ENCODE measurements at places on chromosomes 6 and 20.

- DNase-seq, result no peak
Measured at GRCh38 chr6:3377536-3378397, 79.1 kb downstream of the SLC22A23 start.

GRCh38 chr6:159434410-159434809, 258.6 kb downstream of the SOD2 start:
- no peak for DNase-seq

GRCh38 chr6:85975957-85976356, 333.3 kb upstream of the SYNCRIP start:
- DNase-seq, result no peak

GRCh38 chr6:31775184-31775583, 1.9 kb downstream of the VWA7 start:
- DNase-seq, result peak; percentile 42

- DNase-seq, result no peak
Measured at GRCh38 chr6:84166395-84166794, 61.0 kb downstream of the CEP162 start.

DNA sequence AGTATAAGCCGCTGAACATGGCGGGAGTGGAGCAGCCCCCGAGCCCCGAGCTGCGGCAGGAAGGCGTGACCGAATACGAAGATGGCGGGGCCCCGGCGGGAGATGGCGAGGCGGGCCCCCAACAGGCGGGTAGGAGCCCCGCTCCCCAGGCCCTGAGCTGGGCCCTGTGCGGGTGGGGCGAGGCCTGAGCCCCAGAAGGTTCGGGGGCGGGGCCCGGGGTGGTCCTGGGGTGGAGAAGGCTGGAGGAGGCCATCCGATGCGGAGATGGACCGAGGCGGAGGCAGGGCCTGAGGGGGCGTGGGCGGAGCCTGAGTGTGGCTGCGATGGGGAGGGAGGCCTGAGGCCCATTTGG, 7.1 kb downstream of the L3MBTL1 start:
- no peak for DNase-seq

DNA sequence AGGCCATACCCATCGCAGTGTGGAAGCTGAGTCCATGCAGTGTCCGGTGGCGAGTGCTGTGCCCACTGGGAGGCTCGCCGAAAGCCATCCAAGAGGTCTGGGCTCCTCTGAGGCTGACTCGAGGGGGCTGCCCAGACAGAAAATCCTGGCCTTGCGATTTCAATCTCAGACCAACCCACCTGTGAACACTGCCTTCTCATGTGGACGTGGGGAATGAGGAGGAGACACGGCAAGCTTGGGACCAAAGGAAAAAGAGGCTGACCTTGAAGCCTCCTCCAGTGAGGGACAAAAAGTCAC, 157.2 kb upstream of the AFDN start:
- no peak for DNase-seq

DNA sequence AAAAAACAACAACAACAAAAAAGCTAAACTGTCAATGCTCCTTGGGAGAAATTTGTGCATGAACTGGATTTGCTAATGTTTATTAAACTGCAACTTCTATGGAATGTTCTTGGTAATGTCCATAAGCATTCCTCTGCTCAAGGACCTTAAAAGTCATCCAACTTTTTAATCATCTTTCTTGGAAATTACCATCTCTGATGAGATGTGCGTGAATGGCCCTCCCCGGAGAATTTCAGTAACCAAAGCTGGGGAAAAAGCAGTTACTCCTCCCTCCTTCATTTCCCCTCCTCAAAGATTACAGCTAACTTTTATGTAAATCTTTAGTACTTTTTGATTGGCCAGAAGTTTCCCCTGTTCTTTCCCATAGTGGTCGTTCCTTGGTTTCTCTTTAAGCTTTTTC, 5.2 kb downstream of the TBCC start:
- DNase-seq, result no peak

DNA sequence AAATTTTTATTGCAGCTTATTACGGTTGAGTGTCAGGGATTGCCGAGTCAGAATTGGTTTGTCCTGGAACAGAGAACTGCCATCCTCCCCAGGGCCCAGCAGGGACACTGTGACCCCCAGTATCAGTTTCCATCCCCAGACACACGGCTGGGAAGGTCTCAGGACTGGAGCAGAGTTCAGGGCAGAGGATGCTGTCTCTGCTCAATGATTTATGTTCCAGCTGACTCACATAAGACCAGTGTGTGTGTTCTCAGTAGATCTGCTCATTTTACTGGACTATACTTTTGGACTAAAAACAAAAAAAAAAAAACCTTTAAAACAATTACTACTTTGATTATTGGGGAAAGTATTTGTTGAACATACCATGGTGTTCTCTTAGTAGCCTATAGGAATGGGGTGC, 44.2 kb downstream of the FNDC1 start:
- DNase-seq, result no peak

DNA sequence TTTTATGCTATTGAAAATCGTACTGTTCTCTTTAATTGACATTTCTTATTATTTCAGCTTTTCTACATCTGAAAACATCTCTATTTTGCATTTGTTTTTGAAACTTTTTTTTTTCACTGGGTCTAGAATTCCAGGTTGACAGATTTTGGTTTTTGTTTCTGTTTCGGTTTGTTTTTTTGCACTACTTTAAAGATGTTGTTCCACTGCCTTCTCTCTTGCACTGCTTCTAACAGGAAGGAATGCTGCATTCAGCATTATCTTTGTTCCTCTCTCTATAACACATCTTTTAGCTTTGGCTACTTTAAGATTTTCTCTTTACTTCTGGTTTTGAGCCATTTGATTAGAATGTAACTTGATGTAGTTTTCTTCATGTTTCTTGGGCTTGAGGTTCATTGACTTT, 20.1 kb upstream of the SLC17A1 start:
- no peak for DNase-seq

GRCh38 chr6:2353412-2354137, 108.2 kb upstream of the GMDS start:
- DNase-seq, result peak; percentile 80

- no peak for DNase-seq
Measured at GRCh38 chr6:7119272-7119801, 11.6 kb downstream of the RREB1 start.

- no peak for DNase-seq
Measured at GRCh38 chr6:52009466-52010140, 77.8 kb downstream of the PKHD1 start.

GRCh38 chr20:52076164-52076563, 115.4 kb downstream of the ZFP64 start:
- DNase-seq, result peak; percentile 51

DNA sequence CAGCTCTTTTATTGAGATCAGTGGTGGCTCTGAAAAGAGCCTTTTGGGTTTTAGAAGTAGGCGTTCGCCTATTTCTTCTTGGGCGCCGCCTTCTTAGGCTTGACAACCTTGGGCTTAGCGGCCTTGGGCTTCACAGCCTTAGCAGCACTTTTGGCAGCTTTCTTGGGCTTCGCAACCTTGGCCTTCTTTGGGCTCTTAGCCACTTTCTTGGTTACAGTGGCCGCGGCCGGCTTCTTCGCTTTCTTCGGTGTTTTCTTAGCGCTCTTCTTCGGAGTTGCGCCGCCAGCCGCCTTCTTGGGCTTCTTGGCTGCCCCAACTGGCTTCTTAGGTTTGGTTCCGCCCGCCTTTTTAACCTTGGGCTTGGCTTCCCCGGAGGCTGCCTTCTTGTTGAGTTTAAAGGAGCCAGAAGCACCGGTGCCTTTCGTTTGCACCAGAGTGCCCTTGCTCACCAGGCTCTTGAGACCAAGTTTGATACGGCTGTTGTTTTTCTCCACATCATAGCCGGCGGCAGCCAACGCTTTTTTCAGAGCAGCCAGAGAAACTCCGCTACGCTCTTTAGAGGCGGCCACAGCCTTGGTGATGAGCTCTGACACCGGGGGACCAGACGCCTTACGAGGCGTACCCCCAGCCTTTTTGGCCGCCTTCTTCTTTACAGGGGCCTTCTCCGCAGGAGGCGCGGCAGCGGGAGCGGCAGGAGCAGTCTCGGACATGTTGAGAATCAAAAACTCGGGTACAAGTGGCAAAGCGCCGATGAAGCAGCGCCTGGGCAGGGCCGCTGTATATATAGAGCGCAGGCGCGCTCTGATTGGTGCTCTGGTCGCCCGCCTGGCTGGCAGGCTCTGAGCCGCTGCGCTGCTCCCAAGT, 31.3 kb upstream of the HFE start:
- peak; percentile 95 for DNase-seq

GRCh38 chr6:159595173-159595572, 97.9 kb downstream of the SOD2 start:
- no peak for DNase-seq

DNA sequence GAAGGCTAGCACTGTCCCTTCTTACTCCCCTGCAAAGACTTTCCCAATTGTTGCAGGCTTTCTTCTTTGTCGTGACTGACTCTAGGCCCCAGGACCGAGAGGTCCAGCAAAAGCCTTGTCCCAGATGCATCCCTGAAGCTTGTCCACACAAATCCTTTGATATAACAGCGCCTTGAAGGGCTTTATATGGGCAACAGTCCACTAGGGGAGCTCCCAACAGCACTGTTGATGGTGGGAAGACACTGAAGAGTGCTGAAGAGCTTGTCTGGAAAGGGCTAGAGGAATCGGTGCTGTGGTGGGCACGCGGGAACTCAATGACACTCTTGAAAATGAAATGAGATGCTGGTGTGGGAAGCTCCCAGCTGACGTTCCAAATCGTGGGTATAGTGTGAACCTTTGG, 316.1 kb upstream of the CDH4 start:
- DNase-seq, result no peak

DNA sequence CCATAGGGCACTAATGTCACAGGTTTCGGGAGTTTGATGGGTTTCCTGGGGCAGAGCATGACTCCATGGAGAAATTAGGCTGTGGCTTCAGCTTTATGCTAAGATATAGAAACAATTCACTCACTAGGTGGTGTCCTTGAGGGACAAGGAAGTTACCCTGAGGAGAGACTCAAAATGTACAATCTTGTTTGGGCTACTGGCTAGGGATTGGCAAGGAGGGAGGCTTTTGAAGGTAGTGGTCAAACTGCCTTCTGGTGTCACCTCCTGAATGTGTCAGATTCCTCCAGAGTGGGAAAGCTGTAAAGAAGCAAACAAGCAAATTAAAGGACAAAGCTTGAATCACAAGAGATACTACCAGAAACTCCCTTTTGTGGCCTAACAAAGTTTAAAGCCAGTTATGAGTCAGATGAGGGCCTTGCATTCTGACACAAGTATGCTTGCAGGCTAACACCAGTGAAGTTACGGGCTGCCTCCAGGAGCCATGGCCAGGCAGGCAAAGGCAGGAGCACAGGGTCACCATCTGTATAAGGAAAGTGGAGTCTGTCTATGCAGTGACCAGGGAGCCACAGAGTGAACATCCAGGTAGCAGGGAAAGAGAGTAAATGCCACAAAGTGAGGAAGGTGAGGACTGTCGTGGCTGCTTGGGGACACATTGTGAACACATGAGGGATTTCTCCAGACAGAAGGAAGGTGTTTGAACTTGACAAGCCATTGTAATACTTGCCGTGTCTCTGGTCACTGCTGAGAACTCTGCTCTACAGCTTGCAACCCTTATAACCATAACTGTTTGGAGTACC, 107.7 kb upstream of the DTNBP1 start:
- DNase-seq, result peak; percentile 47

DNA sequence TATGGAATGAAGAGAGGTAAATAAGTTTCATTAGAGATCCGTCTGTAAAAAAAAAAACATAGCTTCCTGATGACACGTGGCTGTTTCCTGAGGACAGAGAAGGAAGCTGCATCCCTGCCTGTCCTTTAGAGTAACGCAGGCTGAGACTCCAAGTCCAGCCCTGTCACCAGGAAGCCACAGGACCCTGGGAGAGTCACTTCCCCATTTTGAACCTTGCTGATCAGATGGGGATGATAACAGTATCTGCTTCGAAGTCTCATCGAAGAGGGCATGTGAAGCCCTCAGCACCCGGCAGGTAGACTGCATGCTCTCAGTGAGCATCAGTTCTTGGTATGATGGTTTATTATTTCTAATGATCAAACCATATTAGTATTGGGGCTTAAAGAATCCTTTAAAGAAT, 139.1 kb upstream of the KCNG1 start:
- DNase-seq, result no peak
